ENCODE measurements at places on chromosomes 2 and 18.

- DNase-seq = no peak
These were observed 1230.2 kb upstream of the ZEB2 start for GRCh38 chr2:145750144-145750543.

- no peak for DNase-seq
These were observed 2.2 kb upstream of the SERTAD2 start for GRCh38 chr2:64655873-64656272.

DNA sequence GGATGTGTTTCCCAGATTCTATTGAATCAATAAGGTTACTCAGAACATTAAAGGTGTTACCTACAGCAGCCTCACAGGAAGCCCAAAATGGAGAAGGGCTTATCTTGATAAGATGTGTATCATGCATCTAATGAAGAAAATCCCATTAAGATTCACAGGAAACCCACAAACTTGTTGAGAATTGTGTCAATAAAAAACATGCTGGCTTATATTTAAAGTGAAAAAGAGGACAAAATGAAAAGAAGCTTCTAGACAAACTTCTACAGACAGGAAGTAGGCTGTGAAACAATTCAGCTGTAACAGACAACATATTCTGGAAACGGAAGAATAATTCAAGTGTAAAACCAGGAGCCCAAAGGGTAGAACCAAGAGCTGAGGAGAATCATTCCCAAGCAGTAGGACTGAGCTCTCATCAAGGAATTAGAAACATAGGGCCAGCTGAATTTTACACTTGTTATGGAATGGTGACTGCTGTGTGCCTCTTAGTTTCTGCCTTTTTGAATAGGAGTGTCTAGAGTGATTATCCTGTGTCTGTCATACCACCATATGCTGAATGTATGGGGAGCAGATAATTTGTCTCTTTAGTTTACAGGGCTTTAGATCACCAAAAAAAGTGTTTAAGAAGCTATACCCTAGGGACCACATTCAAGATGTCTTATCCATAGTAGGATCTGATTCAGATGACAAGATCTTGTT, 9.6 kb downstream of the IMMT start:
- DNase-seq = no peak

DNA sequence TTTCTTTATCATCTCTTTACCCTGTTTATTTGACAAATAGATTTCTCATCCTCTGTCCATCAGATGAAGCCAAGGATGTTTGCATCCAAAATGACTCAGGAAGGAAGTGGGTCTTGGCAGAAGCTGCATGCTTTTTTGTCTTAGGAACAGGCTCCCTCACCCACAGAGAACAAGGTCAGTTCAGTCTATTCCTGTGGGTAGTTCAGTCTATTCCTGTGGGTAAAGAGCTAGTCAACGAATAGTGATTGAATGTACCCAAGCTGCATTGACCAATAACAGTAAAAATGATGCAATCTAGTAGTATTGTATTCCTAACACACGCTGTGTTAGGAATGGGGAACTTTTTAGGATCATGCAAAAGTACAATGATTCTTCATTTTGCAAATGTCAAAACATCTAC, 290.8 kb upstream of the TANK start:
- no peak for DNase-seq

DNA sequence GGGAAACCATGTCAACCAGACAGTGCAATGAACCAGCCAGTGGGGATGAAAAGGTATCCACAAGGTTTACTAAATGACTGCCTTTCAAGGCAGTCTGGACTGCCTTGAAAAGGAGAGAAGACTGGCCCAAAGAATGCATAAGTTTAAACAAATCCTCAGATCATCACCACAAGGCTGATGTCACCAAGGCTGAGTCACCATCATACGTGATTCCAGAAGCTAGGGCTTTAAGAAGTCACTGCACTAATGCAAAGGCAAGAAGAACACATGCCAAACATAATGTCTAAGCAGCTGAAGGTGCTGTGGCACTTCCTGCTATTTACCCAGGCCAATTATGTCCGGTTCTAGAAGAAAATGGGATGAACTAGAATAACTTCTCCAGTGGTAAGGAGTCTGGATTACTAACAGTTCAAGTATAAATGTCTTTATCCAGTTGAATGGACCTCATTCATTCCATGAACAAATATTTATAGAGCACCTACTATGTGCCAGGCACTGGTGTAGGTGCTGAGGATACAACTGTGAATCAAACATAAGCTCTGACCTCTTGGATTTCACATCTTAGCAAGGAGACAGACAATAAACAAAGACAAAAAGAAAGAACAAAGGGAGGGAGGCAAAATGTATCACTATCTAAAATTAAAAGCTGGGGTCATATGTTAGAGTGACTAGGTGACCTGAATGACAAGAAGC, 37.6 kb upstream of the ONECUT2 start:
- DNase-seq = no peak

DNA sequence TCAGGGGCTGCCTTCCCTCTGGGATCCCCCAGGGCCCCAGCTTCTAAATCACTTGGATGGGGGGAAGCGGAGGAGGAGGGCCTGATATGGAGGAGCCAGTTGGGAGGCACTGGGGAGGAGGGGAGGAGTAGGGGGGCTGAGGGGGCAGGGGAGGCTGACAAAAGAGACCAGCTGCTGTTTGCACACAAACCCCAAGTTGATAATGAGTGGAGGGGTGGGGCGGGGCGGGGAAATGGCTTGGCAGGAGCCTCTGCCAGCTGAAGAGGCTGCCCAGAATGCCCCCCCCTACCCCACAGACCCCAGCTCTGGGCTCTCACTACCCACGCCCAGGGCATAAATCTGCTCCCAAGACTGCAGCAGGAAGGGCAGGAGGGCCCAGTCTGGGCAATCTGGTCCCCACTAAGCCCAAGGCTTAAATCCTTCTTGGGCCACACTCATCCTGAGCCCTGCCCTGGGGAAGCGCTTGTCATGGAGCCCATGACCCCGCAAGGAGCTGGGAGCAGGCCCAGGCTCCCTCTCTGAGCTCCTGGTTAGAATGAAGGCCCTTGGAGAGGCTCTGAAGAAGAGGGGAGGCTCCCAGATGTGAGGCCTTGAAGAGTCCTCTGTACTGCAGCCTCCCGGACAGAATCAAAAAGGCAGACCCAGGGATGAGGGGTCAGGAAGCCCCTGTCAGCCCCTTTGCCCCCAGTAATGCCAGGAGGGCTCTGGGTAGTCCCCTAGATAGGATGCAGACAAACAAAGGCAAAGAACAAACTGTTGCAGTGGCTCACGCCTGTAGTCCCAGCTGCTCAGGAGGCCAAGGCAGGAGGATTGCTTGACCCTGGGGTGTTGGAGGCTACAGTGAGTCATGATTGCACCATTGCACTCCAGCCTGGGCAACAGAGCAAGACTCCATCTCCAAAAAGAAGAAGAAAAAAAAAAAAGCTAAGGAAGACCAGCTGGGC, 24.8 kb upstream of the PTMA start:
- no peak for DNase-seq

All from activated T-cell treated with anti-CD3 and anti-CD28 coated beads, Interleukin-2, amount 50 U/mL, for 4 hours (primary cell).